Astrocyte of the spinal cord (primary cell): ENCODE measurements at places on chromosomes 7 and 10.

DNA sequence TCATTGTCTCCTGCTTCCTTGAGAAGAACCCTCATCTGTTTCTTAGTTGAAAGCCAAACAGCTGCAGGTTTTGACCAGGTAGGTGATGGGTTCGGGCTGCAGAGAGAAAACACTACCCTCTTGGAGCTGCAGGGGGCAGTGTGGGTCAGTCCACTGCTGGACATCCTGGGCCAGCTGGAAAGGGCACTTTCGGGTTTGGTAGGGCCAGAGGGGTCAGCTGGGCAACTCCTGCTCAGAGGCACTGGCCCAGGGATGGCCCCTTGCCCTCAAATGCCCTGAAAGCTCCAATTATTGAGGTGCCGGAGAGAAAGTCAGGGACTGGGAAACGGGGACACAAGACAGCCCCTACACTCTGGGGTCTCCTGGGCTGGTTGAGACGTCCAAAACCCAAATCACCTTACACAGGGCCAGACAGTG lies 90.7 kb downstream of the MKI67 start:
- no peak for DNase-seq

GRCh38 chr7:3649678-3650440 lies 348.8 kb downstream of the SDK1 start:
- peak; percentile 25 for DNase-seq

GRCh38 chr10:77279207-77279606 lies 358.4 kb downstream of the KCNMA1 start:
- peak; percentile 55 for DNase-seq

DNA sequence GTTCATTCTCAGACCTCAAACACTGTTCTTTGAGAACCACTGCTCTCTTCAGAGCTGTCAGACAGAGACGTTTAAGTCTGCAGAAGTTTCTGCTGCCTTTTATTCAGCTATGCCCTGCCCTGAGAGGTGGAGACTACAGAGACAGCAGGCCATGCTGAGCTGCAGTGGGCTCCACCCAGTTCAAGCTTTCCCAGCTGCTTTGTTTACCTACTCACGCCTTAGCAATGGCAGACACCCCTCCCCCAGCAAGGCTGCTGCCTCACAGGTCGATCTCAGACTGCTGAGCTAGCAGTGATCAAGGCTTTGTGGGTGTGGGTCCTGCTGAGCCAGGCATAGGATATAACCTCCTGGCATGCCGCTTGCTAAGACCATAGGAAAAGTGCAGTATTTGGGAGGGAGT lies 80.5 kb upstream of the CYP2C9 start:
- DNase-seq = no peak

DNA sequence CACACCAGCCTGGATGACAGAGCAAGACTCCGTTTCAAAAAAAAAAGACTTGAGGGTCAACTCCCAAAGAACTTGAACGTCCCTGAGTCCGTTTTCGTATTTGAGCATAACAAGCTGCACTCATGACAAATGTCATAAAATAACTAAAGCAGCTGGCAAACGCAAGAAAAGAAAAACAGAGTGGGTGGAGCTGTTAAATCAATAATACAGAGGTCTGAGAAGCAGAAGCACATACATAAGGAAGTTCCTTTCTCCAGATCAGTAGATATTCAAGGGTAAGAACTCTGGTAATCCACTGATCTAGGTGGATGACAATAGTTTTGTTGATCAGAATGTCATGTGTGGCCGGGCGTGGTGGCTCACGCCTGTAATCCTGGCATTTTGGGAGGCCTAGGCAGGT lies 150.1 kb downstream of the FAM107B start:
- no peak for DNase-seq

GRCh38 chr10:85433248-85433647 lies 933.3 kb downstream of the GRID1 start:
- no peak for DNase-seq

DNA sequence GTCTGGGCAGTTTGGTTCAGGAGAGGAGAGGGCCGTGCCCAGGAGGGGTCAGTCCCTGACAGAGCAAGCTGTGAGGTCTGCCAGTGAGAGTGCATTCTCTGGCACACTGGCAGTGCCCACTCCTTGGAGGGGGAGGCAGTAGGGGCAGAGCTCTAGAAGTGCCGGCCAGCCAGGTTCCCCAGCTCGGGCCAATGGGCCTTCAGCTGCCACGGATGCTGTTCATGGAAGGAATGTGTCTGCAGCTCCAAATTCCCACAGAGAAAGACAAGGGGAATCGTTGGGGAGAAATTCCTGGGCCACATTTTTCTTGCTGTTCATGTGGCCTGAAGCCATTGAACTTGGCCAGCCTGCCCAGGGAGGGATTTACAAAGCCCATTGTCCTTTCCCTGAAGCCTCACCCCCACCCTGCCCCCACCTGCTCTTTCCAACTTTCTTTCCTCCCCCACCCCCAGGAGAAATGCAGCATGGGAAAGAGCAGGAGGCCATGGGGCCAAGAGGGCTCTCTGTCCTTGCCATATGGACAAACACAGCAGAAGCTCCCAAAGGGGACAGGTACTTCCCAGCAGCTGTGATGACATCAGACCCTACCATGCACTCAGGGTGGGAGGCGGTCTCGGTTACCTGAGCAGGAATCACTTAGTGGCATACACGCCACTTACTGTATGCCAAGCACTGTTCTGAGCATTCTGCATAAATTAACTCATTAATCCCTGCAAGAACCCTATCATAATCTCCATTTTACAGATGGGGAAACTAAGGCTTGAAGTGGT lies 70.7 kb downstream of the ARHGAP22 start:
- peak; percentile 54 for DNase-seq

GRCh38 chr10:75743291-75743778 lies 311.9 kb downstream of the LRMDA start:
- DNase-seq = no peak

DNA sequence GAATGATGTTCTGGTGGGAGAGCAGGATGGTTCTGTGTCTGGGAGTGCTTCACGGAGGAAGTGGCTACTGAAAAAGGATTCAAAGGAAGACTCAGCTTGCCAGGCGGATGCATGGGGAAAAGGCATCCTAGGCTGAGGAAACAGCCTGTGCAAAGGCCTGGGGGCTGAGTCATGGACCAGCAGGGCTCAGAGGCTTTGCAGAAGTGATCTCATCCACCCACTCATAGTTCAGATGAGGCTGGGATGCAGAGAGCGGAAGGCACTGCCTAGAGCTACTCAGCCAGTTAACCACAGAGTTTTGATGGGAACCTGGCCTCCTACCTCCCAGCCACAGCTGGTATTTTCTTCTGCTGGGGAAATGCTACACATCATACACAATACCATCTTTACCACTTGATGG lies 15.8 kb upstream of the ADAMTS14 start:
- peak; percentile 99 for DNase-seq

DNA sequence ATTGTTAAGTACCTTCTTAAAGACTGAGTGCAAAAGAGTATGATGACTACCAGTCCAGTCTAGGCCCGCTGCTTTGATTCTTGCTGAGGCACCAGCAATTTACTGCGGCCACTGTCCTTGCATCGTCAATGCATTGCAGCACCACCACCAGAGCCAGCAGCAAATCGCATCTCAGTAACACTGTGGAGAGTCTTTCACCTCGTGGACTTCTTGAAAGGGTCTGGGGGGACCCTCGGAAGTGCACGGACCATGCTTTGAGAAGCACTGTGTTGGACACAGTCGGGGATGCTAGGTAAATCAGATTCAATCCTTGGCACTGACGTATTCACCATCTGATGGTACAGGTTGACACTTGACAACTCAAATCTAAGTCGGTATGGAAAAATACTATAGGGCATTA lies 493.6 kb downstream of the RPS24 start:
- no peak for DNase-seq

GRCh38 chr10:125149036-125149679 lies 11.2 kb downstream of the CTBP2 start:
- DNase-seq = peak; percentile 76

GRCh38 chr10:44974082-44974627 lies 4.5 kb downstream of the DEPP1 start:
- no peak for DNase-seq

- no peak for DNase-seq
Observed at GRCh38 chr7:128167791-128168666, 73.0 kb upstream of the LEP start.

GRCh38 chr10:106652279-106652678 lies 512.2 kb downstream of the SORCS1 start:
- DNase-seq = no peak

DNA sequence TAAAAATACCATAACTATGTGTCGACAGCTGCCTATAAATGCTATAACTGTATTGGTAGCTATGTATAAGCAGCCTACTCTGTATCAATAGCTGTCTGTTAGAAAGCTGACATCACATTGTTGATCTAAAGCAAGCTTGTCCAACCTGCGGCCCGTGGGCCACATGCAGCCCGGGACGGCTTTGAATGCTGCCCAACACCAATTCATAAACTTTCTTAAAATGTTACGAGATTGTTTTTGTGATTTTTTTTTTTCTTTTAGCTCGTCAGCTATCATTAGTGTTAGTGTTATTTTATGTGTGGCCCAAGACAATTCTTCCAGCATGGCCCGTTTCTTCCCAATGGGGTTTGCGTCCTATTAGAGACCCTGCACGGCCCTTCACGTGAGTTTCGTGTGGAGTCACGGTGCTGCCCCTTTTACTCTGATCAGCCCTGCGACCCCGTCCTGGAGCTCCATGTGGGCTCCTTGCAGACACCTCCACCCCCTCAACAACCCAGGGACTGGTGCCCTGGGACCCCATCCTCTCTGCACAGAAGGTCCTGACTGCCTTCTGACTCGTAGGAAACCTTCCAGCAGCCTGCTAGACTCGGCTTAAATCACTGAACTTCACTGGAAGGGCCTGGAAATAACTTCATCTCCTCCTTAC lies 4.5 kb upstream of the PRKAR1B start:
- no peak for DNase-seq

- no peak for DNase-seq
Observed at GRCh38 chr10:132385721-132386418, 11.1 kb upstream of the PWWP2B start.

DNA sequence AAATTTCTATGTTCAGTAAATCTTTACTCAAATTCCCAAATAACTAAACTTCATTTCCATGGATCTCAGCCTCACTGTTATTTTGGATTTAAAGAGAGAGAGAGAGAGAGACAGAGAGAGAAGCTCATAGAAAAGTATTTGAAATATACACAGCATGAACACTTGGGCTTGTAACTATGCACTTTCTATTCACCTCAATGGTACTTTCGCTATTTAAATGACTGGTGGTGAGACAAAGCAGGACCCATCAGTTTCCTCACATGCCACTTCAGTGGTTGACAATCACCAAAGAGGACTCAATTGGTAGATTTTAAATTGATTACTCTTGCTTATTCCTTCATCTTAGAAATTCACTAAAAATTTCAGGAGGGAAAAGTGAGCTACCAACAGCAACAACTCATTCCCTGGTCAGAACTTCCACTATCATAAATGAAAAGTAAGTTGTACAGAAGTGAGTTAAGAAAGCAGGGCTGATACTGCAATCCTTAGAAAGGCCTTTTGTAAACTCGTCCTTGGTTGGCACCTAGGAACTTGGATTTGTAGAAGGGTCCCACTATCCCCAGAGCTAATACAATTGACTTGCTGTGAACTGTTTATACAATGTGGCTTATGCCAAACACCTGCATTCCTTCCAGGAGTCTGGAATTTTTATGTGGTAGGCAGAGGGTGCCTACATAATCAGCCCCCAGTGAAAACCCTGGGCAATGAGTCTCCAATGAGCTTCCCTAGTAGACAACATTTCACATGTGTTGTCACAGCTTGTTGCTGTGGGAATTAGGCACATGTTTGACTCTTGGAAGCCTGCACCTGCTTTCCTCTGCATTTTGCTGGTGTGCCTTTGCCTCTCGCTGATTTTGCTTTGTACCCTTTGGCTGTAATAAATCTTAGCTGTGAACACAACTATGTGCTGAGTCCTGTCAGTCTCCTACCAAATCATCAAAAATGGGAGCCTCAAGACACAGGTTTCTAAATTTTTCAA lies 10.8 kb downstream of the ERLIN1 start:
- no peak for DNase-seq

DNA sequence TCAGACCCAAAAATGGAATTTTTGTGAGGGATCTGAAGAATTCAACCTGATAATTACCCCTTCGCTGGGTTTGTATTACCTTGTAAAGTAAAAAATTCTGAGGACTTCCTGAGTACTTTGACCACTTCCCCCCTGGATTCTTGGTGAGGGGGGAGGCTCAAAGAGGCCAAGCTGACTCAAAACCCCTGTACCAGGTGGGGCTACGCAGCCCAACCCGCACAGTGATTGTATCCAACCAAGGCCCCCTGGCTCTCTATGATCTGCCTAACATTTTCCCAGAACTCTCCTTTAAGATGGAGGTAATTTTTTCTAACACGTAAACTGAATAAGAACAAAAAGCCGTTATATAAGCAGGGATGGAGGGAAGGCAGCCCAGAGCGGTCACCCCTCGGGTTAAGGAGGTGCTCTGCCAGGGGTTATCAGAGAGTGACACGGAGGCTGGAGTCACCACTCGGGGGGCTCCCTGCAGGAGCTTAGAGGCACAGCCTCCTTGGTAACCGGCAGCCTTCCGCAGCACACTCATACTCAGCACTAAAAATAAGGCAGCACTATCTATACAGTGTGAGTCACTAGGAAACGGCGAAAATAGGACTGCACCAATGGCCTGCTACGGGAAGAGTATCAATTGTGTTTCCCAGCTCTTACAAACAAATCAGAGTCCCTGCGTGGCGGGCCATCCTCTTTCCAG lies 255.4 kb downstream of the ELMO1 start:
- DNase-seq = peak; percentile 5

DNA sequence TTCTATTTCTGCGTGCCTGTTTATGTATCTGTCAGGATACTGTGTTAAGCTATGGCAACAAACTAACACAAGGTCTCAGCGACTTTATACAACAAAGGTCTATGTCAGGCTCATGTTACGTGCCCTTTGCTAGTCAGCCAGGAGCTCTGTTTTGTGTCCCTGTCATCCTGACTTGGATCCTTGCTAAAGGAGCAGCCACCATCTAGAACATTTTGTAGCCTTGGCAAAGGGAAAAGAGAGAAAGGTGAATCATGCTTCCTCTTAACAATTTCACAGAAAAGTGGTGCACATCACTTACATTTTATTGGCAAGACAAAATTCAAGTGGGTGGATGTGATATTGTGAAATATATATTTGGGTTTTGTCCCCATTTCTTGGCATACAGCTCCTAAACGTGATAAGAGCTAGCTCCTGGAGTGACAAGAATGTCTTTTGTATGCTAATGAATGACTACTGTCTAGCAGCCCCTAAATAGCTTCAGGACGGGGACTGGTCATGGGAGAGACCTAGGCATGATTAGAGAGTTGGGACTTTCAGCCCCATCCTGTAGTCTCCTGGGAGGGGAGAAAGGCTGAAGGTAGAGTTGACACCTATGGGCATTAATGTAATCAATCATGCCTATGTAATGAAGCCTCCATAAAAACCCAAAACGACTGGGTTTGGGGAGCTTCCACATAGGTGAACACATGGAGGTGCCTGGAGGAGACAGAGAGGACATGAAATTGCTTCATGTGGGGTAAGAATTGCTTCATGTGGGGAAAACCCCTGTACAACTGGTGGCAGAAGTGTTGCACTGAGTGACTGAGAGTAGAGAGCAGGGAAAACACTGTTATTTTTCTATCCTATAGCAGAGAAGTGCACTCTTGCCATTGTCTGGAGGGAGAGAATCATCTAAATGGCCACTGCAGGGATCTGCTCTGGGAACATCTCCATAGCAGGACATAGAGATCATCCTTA lies 33.0 kb downstream of the MRPL32 start:
- no peak for DNase-seq

GRCh38 chr10:96843823-96844222 lies 11.7 kb downstream of the LCOR start:
- DNase-seq = no peak
